ENCODE measurements at places on chromosomes 5 and 9. TPM values are rescaled to one million over a fixed set of nuclear protein-coding genes. Genes with fewer than 3 reads are reported as not detected.

Gene GPR151
- total RNA-seq, result not detected

- DNase-seq, result no peak
These were observed 70.8 kb downstream of the FBXO38 start for GRCh38 chr5:148454576-148454975.

Gene SWI5
- 118 TPM for total RNA-seq

DNA sequence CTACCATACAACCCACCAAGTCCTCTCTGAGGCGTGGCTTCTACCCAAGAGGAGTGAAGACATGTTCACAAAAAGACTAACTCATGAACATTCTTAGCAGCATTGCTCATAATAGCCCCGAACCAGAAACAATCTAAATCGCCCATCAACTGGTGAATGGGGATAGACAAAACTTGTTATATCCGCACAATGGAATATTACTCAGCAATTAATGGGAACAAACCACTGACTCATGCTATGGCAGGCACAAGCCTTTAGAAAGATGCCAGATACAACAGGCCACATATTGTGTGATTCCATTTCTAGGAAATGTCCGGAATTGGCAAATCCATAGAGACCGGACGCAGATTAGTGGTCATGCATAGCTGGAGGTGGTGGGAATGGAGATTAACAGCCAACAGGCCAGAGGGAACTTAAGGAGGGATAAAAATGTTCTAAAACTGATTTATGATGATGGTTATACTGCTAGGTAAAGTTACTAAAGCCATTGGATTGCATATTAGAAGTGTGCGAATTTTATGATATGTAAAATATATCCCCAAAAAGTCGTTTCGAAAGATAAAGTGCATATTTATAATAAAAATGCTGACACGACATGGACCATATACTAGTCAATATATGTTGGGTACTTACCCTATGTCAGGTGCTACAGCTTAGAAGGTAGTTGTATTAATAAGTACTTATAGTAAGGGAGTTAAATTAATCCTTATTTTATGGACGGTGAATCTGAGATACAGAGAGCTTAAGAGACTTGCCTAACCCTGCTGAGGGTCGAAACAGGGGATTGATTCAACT, 55.4 kb downstream of the LHX2 start:
- DNase-seq, result no peak

DNA sequence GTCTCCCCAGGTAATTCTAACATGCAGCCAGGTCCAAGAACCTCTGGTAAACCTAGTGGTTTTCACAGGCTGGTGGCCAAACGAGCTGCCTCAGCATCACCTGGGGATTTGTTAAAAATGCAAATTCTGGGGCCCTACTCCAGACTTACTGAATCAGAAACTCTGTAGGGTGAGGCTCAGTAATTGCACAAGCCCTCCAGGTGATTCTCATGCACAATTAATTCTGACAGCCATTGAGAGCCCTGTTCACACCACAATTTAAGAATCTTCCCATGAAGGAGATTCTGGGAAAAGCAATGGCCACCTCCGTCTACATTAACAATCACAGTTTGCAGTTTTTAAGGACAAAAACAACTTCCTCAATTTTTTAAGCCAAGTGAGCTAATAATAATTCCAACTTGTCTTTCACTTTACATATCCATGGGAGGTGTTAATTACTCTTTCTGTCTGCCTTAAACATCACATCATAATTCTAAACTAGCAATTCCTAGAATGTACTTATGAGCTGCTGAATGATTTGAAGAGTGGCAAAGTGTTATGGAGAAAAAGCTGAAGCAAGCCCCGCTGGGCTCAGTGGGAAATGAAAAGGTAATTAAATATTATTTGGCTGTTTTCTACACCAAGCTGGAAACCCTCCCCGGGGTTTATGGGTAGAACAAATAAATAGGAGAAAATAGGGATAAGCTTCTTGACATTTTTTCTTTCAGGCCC, 70.0 kb downstream of the GLDC start:
- no peak for DNase-seq

Measured in A172 (cell line).